ENCODE measurements at places on chromosomes 2 and 18. TPM values are rescaled to one million over a fixed set of nuclear protein-coding genes. Genes with fewer than 3 reads are reported as not detected.

GRCh38 chr2:235934774-235935484 is 233.3 kb downstream of the GBX2 start:
- peaks cover 7% of the 10 kb centered on the region for H3K36me3 ChIP-seq
- H3K27ac ChIP-seq = no peak overlapping the region
- no peak for DNase-seq

GRCh38 chr2:173841110-173841509 is 124.1 kb downstream of the SP3 start:
- no peaks in the 10 kb centered on the region for H3K36me3 ChIP-seq
- no peak overlapping the region for H3K27ac ChIP-seq
- peaks cover 7% of the 10 kb centered on the region for H3K4me1 ChIP-seq
- H3K27me3 ChIP-seq = no peaks in the 10 kb centered on the region
- no peak for DNase-seq

DNA sequence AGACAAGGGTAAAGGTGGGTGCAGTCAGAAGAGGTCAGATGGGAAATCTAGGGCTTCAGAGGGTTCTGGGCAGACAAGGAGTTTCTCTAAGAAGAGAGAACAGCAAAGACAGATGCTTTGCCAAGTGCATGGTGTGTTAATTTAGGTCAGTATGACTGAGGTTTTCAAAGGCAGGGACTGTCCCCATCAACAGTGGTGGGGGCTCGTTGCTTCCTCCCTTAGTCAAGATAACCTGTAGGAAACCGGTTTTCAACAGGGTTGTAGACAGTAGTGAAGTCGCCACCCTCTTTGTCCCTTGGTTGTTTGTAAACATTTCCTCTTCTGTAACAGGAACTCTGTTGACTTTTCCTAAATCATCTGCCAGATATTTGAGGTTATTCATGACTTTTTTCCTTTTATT is 11.6 kb downstream of the RAB12 start:
- peaks cover 41% of the 10 kb centered on the region for H3K36me3 ChIP-seq
- H3K27ac ChIP-seq = peak overlapping the region; percentile 94
- H3K27me3 ChIP-seq = no peaks in the 10 kb centered on the region
- DNase-seq = no peak
- H3K4me3 ChIP-seq = peak overlapping the region; percentile 58

- H3K4me3 ChIP-seq = no peak overlapping the region
- H3K27ac ChIP-seq = no peak overlapping the region
- no peaks in the 10 kb centered on the region for H3K36me3 ChIP-seq
Measured at GRCh38 chr18:76633588-76634269, 138.7 kb upstream of the ZNF516 start.

DNA sequence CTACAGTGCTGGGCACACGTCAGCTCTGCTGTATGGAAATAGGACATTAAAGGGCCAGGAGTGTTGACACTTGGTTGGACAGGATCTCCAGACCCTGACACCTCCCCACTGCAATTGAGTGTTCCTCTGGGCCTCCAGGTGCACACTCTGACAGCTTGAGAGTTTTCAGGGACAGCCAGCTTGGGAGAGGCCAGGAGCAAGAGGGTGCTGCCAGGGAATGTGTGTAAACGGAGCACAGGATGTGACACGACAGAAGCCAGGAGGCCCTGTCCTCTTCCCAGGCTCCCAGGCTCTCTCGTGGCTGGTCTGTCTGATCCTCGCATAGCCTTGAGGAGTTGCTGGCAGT is 318.1 kb upstream of the HS6ST1 start:
- DNase-seq = no peak
- H3K4me3 ChIP-seq = no peak overlapping the region
- peaks cover 75% of the 10 kb centered on the region for H3K4me1 ChIP-seq
- peaks cover 15% of the 10 kb centered on the region for H3K27me3 ChIP-seq
- H3K27ac ChIP-seq = no peak overlapping the region

GRCh38 chr2:128160616-128161275 is 69.7 kb downstream of the UGGT1 start:
- H3K27me3 ChIP-seq = no peaks in the 10 kb centered on the region
- no peaks in the 10 kb centered on the region for H3K4me1 ChIP-seq
- peaks cover 40% of the 10 kb centered on the region for H3K36me3 ChIP-seq
- no peak overlapping the region for H3K4me3 ChIP-seq
- H3K27ac ChIP-seq = 0 out of 2 replicates have a peak overlapping the region, but pooled peaks have one; percentile 12
- DNase-seq = no peak

DNA sequence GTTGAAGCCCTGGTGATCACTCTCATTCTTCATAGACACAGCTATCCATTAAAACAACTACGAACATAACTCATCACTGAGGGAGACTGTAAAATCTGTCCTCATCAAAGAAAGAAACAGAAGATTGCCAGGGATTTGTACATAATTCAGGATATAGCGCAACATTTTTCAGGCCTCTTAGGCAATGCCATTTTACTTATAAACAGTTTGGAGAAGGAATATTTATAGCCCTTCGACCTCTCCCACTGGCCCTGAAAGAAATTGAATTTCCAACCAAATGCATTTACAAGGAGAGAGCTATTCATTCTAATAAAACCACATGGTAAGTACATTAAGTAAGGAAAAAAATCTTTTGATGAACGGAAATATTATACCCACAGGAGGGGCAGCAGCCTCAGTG is 295.0 kb downstream of the RAD51AP2 start:
- no peaks in the 10 kb centered on the region for H3K36me3 ChIP-seq
- peaks cover 29% of the 10 kb centered on the region for H3K4me1 ChIP-seq
- no peaks in the 10 kb centered on the region for H3K27me3 ChIP-seq
- no peak overlapping the region for H3K27ac ChIP-seq

DNA sequence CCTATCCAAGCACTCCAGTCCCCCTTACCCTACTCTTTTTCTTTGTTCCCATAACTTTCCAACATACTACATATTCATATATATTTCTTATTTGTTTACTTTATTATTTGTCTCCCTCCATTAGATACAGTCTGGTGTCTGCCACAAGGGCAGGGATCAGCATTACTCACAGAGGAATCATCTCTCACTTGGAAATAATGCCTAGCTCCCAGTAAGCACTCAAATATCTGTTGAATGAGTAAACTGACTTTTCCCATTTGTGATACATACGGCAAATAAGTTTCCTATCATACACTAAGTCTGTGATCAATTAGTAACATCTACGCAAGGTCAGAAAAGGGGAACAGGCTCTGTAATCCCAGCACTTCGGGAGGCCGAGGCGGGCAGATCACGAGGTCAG is 18.7 kb downstream of the C1D start:
- no peaks in the 10 kb centered on the region for H3K27me3 ChIP-seq
- H3K36me3 ChIP-seq = peaks cover 6% of the 10 kb centered on the region
- no peak overlapping the region for H3K27ac ChIP-seq
- DNase-seq = no peak
- no peaks in the 10 kb centered on the region for H3K4me1 ChIP-seq

DNA sequence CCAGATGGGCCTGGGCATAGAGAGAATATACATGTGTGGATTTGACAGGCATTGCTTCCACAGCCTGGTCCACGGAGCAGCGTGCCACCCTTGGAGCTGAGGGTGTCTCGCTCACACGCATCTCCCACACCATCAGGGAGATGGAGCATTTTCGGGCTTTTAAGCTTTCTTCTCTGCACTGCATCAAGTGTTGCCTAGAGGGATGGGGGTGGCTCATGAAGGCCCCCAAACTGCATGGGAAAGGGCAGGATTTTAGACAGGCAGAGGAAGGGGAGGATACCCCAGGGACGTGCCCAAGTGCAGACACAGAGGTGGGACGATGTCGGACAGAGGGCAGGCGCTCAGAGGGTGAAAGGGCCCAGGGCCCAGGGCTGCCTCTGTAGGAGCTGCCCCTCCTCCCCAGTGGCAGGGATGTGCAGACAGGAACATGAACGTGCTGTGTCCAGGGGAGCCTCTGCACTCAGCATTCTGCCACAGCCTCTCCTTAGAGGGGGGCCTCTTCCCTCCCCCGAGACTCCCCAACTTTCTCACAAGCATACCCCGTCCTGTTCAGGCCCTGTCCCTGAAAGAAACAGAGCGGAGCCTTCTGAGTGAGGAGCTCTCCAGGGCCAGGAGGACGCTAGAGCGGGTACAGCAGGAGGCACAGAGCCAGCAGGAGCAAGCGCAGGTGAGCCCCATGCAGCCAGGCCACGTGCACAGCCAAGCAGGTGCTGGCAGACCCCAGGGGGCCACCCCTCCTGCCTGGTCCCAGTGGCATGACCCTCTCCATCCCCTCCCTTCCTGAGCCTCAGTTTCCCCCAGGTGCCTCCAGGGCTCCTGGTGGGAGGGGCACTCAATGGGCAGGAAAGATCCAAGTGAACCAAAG is 42.9 kb upstream of the SNED1 start:
- H3K4me1 ChIP-seq = peaks cover 11% of the 10 kb centered on the region
- H3K27me3 ChIP-seq = no peaks in the 10 kb centered on the region
- no peaks in the 10 kb centered on the region for H3K36me3 ChIP-seq
- DNase-seq = no peak

- H3K4me1 ChIP-seq = no peaks in the 10 kb centered on the region
- H3K4me3 ChIP-seq = no peak overlapping the region
- no peaks in the 10 kb centered on the region for H3K27me3 ChIP-seq
- H3K27ac ChIP-seq = no peak overlapping the region
- no peak for DNase-seq
Measured at GRCh38 chr18:38033282-38033681, 467.7 kb upstream of the CELF4 start.

DNA sequence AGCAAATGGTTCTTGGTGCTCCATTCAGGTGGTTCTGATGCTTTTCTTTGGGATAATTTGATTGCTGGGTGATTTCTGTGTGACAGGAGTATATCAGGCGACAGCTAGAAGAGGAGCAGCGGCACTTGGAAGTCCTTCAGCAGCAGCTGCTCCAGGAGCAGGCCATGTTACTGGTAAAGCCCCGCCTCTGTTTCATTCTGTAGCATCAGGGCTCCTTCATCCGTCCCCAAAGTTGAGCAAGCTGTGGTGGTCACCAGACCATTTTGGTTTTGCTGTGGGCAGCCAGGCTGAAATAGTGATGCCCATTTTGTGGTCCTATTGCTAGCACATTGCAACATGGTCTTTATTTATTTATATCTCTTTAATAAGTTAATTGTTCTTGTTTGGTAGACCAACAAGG is 132.8 kb upstream of the IL1R2 start:
- no peaks in the 10 kb centered on the region for H3K27me3 ChIP-seq
- no peak for DNase-seq
- H3K4me1 ChIP-seq = peaks cover 12% of the 10 kb centered on the region
- no peak overlapping the region for H3K27ac ChIP-seq
- peaks cover 33% of the 10 kb centered on the region for H3K36me3 ChIP-seq

Gene INHBB
- total RNA-seq = 0.14 TPM

Gene XIRP2
- 0.87 TPM for total RNA-seq

Gene LINC00305
- not detected for total RNA-seq

Gene BBS5
- total RNA-seq = 1.6 TPM

Gene CXCR2
- total RNA-seq = 0.87 TPM

Gene OR6B2
- total RNA-seq = not detected

Gene FIGLA
- total RNA-seq = not detected
